ENCODE measurements at places on chromosomes 1 and 21.

- DNase-seq: no peak
Measured at GRCh38 chr1:116417678-116418077, 44.6 kb downstream of the ATP1A1 start.

- DNase-seq: no peak
Measured at GRCh38 chr1:89757532-89757931, 63.3 kb upstream of the LRRC8D start.

DNA sequence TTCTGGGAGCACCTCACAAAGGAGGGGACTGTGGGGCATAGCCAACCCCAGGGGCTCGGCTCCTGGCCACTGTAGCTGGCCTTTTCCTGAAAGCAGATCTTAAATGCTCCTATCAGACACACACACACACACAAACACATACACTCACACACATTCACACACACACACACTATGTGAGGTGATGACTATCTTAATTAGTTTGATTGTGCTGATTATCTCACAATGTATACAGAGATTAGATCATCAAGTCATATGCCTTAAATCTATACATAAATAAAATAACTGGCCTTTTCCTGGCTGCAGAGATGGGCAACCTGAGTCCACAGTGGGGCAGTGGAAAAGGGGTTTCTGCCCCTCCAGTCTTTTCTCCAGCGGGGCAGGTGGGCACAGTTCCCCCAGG is 27.1 kb downstream of the LGR6 start:
- no peak for DNase-seq

GRCh38 chr1:8023287-8023994 is 2.7 kb downstream of the ERRFI1 start:
- DNase-seq: no peak

- DNase-seq: no peak
Measured at GRCh38 chr1:10155087-10155712, 55.2 kb upstream of the KIF1B start.

GRCh38 chr1:20223551-20224419 is 37.5 kb upstream of the PLA2G2C start:
- DNase-seq: peak; percentile 60

GRCh38 chr1:160030657-160031364 is 979 bp downstream of the PIGM start:
- DNase-seq: peak; percentile 20

Measured in GM23338 (cell line).